A549 treated with dexamethasone at 1 μM for 4 hours (cell line): ENCODE measurements at places on chromosomes 6 and 20. TPM values are rescaled to one million over a fixed set of nuclear protein-coding genes. Genes with fewer than 3 reads are reported as not detected.

Gene B3GALT4
- 0.44 to 0.85 TPM (median 0.71 TPM) in 5 replicates for total RNA-seq

Gene PARD6B
- 3.7 to 5.1 TPM (median 4.5 TPM) in 5 replicates for total RNA-seq

Gene OR2B2
- not detected in 5 replicates for total RNA-seq

Gene HLA-G
- not detected in 5 replicates for total RNA-seq

Gene MATN4
- total RNA-seq, result 0.03 to 0.14 TPM (median 0.07 TPM) in 5 replicates

Gene TUBB2B
- 14.2 to 16.9 TPM (median 15.4 TPM) in 5 replicates for total RNA-seq
